ENCODE measurements at places on chromosomes 16 and 17. TPM values are rescaled to one million over a fixed set of nuclear protein-coding genes. Genes with fewer than 3 reads are reported as not detected.

CCL16 gene
- total RNA-seq = not detected

KRTAP3-1 gene
- not detected for total RNA-seq

SLFN13 gene
- 0.10 TPM for total RNA-seq

TMEM238L gene
- total RNA-seq = not detected

SPAG9 gene
- total RNA-seq = 77.6 TPM

CEP295NL gene
- 1.9 TPM for total RNA-seq

SNN gene
- total RNA-seq = 12.2 TPM

ABCA6 gene
- 0.44 TPM for total RNA-seq

LIG3 gene
- total RNA-seq = 49.4 TPM

CCL3 gene
- 0.98 TPM for total RNA-seq

KRT20 gene
- 1.5 TPM for total RNA-seq

C17orf113 gene
- total RNA-seq = 2.3 TPM

FBXW10 gene
- not detected for total RNA-seq

KCNJ12 gene
- 5.8 TPM for total RNA-seq

HIGD1B gene
- not detected for total RNA-seq

TPSD1 gene
- not detected for total RNA-seq

HNF1B gene
- total RNA-seq = 3.6 TPM

BCL6B gene
- total RNA-seq = 0.57 TPM

MINK1 gene
- 85.2 TPM for total RNA-seq

FBRS gene
- 65.3 TPM for total RNA-seq

Data from HCT116 (cell line).